ENCODE measurements at places on chromosomes 4 and X. TPM values are rescaled to one million over a fixed set of nuclear protein-coding genes. Genes with fewer than 3 reads are reported as not detected.

- DNase-seq, result no peak
Measured at GRCh38 chrX:151754641-151755215, 20.2 kb downstream of the CNGA2 start.

GRCh38 chr4:186765138-186765537 lies 41.5 kb upstream of the FAT1 start:
- DNase-seq, result no peak

GRCh38 chrX:52082578-52082977 lies 13.6 kb upstream of the MAGED4B start:
- DNase-seq, result no peak

GRCh38 chr4:45931154-45931553 lies 192.7 kb downstream of the GABRG1 start:
- DNase-seq, result no peak

- no peak for DNase-seq
Measured at GRCh38 chr4:150176547-150176946, 98.3 kb downstream of the DCLK2 start.

DNA sequence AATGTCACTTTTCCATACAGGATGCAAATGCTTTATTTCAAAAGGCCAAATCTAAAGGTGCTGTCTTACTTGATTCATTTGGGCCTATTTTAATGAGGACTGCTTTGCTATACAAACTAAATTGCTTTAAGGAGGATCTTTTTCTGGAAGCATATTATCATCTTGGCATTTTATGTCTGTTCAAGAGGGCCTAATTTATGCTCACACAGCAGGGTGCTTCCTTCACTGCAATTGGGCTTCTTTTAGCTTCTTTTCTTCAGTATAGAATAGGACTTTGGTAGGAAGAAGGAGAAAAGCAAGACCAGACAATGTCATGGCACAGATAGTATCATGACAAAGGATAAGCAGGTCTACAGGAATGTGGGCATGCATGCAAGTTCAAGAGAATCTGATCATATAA lies 222.4 kb upstream of the ANKRD50 start:
- no peak for DNase-seq

DNA sequence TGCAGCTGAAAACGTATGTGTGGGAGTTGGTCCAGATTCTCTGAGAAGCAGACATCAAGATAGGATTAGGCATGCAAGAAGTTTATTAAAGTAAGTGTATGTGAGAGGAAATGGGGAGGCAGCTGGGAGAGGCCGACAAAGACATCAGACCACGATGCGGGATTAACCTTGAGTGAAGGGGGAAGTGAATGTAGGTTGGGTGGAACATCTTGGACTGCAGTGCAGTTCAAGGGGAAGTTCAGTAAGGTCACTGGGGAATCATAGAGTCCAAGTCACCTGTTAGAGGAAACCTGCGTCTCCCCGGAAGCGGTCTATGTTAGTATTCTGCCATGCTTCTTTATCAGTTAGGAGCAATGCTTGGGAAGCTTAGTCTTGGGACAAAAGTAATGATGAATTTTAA lies 22.0 kb downstream of the CXCL8 start:
- no peak for DNase-seq

- DNase-seq, result no peak
Measured at GRCh38 chr4:105350859-105351490, 122.9 kb downstream of the PPA2 start.

DNA sequence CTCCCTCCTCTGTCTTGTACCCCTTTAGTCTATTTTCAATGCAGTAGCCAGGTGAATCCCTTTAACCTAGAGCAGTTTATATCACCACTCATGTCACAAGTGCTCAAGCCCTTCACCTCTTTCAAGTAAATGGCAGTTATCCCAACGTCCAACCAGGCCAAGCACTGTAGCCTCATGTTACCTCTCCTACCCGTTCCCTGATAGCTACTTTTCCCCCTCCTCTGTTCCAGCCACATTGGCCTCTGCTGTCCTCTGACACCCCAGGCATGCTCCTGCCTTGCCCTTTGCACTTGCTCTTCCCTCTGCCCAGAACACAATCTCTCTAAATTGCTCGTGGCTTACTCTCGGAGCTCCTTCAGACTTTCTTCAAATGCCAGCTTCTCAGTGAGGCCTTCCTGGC lies 15.2 kb downstream of the GUCY1B1 start:
- no peak for DNase-seq

GRCh38 chr4:113838460-113838859 lies 76.9 kb upstream of the CAMK2D start:
- DNase-seq, result no peak

DNA sequence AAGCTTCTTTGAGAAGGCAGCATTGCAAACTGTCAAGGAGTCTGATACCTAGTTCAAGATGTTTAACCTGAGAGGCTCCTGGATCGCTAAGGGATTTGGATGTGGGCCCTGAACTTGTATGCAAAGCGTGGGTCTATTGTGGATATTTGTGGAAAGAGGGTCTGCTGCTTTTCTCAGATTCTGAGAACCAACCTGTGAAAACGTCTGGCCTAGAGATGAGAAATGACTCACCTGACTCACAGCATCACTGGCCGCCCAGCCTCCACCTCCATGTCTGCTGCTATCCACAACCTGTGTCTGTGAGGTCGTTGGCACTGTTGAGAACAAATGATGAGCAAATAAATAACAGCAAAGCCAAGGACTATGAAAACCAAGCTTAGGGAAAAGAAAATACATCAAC lies 33.3 kb upstream of the PROM1 start:
- no peak for DNase-seq

- no peak for DNase-seq
Measured at GRCh38 chrX:3545901-3546300, 167.5 kb downstream of the PRKX start.

GRCh38 chr4:87103086-87103485 lies 117.3 kb downstream of the KLHL8 start:
- no peak for DNase-seq

- no peak for DNase-seq
Measured at GRCh38 chr4:101707596-101707995, 82.9 kb upstream of the BANK1 start.

DNA sequence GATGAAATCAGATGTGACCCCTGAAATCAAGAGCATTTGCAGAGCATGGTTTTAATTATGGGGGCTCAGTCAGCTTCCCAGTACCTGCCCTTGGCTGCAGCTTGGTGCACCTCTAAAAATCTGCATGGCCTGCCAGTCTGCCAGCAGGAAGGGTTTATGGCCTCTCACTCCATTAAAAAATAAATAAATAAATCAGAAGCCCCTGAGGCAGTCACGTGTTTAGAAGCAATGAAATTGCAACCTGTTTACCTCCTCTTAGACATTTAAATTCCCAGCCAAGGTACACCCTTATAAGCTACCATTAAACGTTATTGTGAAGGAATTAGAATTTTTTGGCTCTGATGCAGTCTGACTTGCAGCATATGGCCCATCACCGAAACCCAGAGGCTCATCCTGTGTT lies 114.0 kb upstream of the LDB2 start:
- no peak for DNase-seq

GRCh38 chr4:89334311-89334710 lies 26.7 kb upstream of the GPRIN3 start:
- no peak for DNase-seq

DNA sequence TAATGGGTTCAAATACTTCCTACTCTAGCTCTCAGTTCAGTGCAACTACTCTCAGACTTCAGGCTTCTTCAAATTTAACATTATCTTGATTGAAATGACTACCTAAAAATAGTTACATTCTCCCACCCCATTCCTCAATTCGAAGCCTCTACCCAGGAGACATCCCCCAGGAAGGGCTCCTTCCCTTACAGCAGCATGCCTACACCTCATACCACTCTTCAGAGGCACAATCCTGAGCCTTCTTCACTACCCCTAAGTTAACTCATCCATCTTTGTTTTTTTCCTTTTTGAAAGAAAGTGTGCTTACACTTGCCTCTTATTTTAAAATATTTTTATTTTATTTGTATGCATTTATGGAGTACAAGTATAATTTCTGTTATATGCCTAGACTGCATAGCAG lies 17.2 kb upstream of the PRSS48 start:
- no peak for DNase-seq

- DNase-seq, result no peak
Measured at GRCh38 chr4:112510291-112511092, 5.5 kb downstream of the NEUROG2 start.

GRCh38 chr4:37892641-37893040 lies 1.8 kb downstream of the TBC1D1 start:
- DNase-seq, result no peak

DNA sequence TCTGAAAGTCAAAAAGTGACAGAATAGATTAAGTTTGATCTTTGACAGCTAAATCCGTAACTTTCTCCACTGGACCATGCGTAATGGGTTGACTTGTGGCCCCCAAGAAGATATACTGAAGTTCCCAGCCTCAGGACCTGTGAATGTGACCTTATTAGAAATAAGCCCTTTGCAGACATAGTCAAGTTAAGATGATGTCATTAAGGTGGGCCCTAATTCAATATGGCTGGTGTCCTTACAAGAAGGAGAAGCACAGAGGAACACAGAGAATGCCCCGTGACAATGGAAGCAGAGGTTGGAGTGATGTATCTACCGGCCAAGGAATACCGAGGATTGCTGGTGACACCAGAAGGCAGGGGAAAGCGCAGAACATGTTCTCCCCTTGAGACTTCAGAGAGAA lies 14.4 kb downstream of the ENPP6 start:
- DNase-seq, result no peak

DNA sequence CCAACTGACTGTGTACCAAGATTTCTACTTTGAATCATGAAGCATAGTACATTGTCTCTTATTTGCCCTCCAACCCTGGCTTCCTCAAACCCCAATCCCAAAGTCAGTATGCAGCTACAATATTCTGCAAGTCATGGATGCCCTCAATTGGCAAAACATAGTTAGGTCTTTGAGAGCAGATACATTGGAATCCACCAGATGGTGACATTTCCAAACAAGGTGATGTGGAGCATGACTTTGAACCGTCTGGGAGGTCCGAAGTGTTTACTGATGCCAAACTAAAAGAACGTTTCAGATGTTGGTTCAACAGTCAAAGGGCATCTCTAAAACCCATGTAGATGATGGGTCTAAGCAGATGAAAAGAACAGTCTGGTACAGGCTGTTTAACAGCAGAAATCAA lies 43.7 kb upstream of the FRMD7 start:
- DNase-seq, result no peak

- no peak for DNase-seq
Measured at GRCh38 chr4:53477636-53478035, 100.2 kb downstream of the FIP1L1 start.

DNA sequence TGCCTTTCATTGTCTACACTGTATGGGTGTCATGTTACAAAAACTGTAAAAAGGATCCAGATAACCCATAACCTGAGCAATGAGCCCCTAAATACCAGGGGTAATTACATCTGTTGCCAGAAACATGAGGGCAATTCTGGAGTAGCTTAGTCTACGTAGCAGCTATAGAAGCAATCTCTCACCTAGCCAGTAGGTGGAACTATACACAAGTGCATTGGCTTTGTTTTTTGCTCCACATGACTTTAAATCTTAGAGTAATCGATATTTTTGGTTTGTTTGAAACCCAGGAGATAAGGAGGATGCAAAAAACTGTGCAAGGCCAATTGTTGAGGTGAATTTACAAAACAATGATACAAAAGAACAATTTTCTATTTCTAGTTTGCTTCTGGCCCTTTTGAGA lies 57.5 kb downstream of the GPR82 start:
- no peak for DNase-seq

DNA sequence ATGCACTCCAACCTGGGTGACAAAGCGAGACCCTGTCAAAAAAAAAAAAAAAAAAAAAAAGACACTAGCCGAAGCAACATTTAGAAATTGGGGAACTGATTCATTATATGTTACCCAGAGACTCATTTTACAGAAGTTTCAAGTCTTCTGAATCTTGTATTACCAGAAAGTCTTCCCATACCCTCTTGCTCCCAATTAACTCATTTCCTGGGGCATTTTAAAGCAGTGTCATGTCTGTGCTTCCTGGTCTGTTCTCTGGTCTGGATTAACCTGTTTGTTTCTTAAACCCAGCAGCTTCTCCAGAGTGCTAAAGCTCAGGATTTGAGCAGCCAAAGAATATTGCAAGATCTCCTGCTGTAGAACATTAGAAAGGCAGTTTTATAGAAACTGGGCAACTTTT lies 43.7 kb downstream of the FRMPD3 start:
- no peak for DNase-seq

- DNase-seq, result no peak
Measured at GRCh38 chr4:46491455-46491854, 101.5 kb upstream of the GABRA2 start.

GRCh38 chr4:185144601-185145240 lies 1.7 kb downstream of the SLC25A4 start:
- DNase-seq, result no peak

GRCh38 chr4:159390648-159391047 lies 287.8 kb downstream of the RAPGEF2 start:
- DNase-seq, result no peak

DNA sequence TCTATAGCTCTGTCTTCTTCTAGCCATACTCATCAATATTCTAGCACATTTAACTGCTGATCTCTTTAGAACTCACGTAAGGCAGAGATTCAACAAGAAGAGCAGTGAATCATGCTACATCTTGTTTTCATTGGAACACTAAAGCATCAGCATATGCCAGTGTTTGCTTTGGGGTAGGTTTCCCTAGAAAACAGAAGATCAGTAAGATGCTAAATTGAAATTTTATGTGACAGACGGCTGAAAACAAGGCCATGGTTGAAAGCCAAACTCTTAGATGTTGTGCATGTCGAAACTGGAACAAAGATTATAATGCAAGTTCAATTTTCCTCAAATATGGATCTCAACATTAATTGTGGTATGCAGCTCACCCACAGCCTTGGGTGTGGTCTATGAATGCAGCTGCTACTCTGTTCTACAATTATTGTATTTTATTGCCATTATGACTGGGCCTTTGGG lies 107.6 kb downstream of the PDLIM5 start:
- DNase-seq, result no peak

GRIA3 gene
- 2.2 TPM for total RNA-seq

GPR78 gene
- total RNA-seq, result not detected

TRPC5OS gene
- total RNA-seq, result not detected

GABRE gene
- 0.44 TPM for total RNA-seq

MGARP gene
- total RNA-seq, result 0.65 TPM

WDR44 gene
- 10.9 TPM for total RNA-seq

NPY1R gene
- total RNA-seq, result 0.49 TPM

SEL1L3 gene
- 3.5 TPM for total RNA-seq

FAT1 gene
- total RNA-seq, result 130 TPM

CXCL3 gene
- total RNA-seq, result 1.0 TPM

TTC29 gene
- total RNA-seq, result not detected

SRPX2 gene
- total RNA-seq, result 0.35 TPM

NPY5R gene
- total RNA-seq, result 0.12 TPM

Measured in neural crest cell (in vitro differentiated cells).